NCI-H446 treated with DMSO at 0.1 percent for 48 hours (cell line): ENCODE measurements at places on chromosomes 5 and 9.
A peak's percentile ranks its signal among the peaks of the same experiment; 100 is the strongest.

DNA sequence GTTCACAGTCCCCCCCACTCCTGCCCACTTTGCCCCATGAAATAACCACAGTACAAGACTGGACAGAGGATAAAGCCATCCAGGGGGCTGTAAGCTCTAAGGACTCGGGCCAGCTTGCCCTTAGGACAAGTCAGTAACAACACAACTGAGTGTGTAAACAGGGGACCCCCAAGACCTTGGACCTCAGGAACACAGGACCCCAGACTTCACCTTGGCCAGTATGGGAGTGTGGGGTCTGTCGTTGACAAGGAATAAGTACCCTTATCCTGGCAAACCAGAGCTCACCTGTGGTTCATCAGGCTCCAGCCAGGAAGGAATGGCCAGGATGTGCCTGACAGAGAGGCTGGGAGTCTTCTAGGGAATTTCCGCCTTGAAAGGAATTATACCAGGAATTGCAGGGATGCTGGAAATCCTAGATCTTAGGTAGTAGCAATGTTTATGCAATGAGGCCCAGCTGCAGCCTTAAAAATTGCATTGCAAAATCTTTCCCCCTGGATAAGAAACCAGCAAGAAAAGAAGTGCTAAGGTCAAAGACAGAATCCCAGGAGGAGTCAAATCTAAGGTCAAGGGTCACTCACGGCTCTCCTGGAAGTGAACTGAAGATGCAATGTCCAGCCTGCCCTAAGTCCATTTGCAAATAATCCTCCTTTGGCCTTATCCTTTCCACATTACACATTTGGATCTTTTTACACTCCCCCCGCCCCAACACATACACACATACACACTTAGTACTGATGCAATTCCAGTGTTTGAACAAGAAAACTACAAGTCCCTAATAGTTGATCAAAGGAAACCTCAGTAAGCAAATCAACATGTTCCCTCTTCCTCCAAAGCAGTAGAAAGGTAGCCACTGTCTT is 27.3 kb upstream of the TDRD7 start:
- DNase-seq: no peak

DNA sequence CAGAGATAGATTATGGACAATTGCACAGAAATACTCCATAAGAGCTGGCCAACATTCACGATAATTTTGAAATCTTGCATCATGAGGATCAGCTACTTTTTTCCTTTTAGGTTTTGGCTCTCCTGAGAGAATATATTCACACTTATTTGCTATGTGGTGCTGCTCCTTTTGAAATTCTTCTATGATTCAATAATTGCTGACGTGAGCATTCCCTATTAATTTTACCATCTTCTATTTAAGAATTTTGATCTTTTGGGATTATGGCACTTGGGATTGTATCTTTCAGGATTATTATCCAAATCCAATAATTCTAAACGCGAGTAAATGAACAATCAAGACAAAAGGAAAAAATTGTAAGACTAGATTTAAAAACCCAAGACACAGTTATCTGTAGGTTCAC is 358.8 kb downstream of the ELAVL2 start:
- DNase-seq: no peak

- no peak for DNase-seq
These were observed 625 bp downstream of the EXOSC2 start for GRCh38 chr9:130694205-130694604.

- peak; percentile 7 for DNase-seq
These were observed 84.8 kb downstream of the SLC25A46 start for GRCh38 chr5:110823571-110823970.

GRCh38 chr5:137218471-137218870 is 280.7 kb downstream of the SPOCK1 start:
- peak; percentile 31 for DNase-seq

- DNase-seq: no peak
These were observed 75.8 kb downstream of the F2RL2 start for GRCh38 chr5:76547242-76547890.

DNA sequence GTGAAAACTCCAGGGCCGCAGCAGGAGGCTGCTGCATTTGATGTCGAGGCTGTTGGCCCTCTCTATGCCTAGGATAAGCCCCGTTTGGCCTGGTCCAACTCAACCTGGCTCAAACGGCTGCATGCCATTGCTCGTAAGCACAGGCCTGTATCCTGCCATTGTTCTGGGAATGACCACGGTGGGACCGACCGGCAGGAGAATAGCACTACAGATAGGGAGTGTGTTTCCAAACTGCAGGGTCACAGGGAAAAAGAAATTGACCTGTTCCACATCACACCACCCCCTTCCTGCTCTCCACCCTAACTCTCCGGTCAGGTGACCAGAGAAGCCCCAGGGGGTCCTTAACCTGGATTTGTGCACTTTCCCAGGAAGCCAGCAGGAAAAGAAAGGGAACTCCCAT is 278.7 kb upstream of the KLF4 start:
- DNase-seq: no peak

DNA sequence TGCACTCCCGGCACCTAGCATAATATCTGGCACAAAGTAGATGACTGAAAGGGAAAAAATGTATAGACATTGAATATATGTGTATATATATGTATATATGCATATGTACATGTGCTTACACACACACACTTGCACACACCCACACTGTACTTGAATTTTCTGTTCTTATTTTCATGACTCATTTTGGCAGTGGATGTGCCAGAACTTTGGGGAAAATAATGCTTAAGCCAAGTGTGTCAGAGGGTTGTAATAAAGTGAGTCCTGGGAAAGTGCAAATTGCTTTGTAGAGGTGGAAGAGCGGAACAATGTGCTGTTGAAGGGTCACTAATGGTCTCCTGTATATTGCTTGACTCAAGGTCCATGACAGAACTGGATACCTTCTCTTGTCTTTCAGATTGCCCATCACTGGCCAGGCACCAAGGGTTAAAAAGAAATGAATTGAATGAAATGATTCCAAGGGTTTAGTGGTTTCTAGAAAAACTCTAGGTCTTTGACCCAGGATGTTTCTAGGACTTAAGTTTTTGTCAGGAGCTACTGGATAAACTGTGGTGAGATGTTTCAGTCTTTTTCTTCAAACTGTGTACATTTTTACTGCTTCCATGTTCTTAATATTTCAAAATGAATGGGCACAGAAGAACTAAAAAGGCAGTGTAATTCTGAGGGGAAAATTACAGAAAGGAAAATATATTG is 129.9 kb upstream of the MOCS2 start:
- DNase-seq: no peak

DNA sequence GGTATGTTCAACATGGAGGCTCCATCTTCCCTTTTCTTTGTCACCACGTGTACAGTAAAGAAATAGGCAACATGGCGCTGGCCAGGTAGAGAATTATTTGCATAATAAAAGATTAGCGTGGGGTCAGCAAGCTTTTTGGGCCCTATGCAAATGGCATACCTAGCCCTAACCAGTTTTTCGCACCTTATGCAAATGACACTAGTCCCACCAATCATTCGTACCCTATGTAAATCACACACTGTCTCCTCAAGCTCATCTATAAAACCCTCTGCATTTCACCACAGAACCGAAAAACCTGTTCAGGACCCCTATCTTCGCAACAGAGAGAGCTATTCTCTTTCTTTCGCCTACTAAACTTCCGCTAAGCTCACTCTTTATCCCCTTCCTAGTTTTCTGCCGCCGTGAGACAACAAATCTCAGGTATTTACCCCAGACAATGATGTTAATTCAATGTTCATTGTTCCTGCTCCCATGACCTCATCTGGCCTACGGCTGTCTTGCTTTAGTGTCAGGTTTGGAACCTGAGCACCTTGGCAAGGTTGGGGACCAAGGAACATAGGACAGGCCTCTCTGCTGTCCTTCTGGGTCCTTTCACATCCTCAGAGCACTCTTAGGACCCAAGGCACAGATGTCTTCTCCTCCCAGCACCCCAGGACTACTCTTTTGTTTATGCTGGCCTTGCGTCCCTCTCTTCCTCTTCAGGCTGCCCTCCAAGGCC is 180.7 kb upstream of the RAI14 start:
- DNase-seq: no peak

- DNase-seq: no peak
These were observed 36.2 kb downstream of the EPB41L4A start for GRCh38 chr5:112382886-112383285.

DNA sequence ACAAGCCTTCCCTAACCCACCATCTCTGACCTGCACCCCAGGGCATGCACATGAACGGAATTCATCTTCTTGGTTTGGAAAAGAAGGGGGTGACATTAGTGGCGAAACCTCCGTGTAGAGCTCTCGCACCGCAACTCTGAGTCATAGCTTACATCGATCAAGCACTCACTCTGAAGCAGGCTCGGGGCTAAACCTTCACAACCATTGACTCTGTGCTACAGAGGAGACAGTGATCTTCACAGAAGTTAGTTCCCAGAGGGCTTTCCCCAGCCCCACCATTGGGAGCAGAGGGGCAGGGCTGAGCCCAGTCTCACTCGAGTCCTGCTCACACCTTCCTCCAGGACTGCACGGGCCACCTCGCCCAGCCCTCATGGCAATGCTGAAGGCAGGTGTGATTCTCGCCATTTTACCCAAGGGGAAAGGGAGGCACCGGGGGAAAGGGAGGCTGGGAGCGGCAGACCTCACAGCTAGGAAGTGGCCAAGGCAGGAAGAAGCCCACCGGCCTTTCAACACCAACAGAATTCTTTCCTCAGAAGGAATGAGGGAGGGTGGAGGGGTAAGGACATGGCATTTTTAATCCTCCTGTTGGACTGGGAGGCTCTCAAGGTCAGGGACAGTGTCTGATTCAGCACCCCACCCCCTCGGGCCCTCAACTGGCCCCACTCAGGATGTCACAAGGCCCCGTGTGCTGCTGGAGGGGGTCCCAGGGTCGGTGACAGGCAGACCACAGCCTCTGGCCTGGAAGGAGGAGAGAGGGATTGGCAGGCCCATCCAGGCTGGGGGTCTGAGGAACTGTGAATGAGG is 25.9 kb upstream of the IL17B start:
- DNase-seq: no peak

GRCh38 chr5:13771011-13771571 is 173.4 kb downstream of the DNAH5 start:
- DNase-seq: no peak

DNA sequence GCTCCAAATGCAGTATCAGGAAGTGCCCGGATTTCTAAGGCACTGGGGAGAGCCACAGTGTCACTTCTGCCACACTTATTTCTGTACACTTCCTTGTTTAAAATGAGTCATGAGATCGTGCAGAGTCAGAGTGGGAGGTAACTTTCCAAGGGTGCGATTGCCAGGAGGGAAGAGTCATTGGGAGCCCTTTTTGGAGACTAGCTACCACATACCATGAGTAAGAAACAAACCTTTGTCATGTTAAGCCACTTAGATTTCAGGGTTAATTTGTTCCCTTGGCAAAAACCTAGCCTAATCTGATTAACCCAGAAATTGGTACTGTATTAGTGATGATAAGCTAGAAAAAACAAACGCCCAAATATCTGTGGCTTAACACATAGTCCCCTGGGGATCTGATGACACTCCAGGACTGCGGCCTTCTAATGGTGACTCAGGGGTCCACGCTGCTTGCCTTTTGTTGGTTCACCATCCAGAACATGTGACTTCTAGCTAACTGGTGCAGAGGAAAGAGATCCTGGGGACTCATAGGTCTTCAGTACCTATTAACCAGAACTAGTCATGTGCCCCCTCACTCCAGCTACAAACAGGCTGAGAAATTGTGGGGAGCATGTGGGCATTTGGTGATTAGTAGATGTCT is 48.6 kb upstream of the TLE1 start:
- DNase-seq: no peak

GRCh38 chr9:121718084-121718483 is 66.7 kb downstream of the DAB2IP start:
- peak; percentile 65 for DNase-seq

GRCh38 chr5:67765697-67766096 is 449.9 kb upstream of the PIK3R1 start:
- DNase-seq: no peak

- DNase-seq: no peak
These were observed 90.1 kb downstream of the ADAMTS6 start for GRCh38 chr5:65391591-65391990.

DNA sequence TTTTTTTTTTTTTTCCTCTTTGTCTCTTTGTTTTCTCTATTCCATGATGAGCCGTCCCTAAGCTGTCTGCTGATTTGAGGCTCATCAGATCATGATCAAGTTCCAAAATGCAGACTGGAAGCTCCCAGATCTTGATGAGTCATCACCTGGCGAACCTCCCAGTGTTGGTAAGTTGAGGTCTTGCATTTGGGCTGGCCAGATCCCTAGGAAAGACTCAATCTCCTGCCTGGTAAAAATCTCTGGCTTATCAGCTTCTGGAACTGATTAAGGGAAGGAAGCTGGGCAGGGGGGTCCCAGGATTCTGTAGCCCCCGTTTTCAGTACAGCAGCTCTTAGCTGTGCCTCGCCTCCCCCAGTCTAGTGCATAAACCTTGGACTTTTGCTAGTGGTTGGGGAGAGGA is 69.0 kb downstream of the TSPAN17 start:
- peak; percentile 88 for DNase-seq

- no peak for DNase-seq
These were observed 235.9 kb downstream of the EPB41L4A start for GRCh38 chr5:112183103-112183711.

- DNase-seq: no peak
These were observed 120.4 kb upstream of the RETREG1 start for GRCh38 chr5:16737209-16737608.

DNA sequence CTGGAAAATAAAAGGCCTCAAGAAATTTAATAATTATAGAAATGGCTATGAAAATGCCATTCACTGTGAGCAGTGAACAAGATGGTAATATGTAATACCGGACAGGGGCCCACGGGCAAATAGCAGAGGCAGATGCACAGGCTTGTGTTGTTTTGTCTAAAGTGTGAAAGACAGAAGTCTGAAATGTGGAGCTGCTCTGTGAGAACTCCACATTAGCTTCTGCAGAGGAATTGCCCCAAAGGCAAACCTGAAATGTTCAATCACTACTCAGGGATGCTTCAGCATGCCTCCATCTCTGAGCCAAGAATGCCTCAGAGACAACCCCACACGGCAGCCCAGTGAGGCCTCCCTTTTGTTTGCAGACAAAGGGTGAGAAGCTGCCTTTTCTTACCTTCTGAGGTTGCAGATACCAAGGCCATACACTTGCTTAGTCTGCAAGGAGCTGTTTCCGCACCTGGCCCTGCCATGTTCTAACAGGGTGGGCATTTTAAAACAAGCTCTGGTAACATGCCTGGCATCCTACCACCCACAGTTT is 124.3 kb upstream of the CXCL14 start:
- no peak for DNase-seq

GRCh38 chr9:68470067-68470466 is 70.6 kb downstream of the TMEM252 start:
- DNase-seq: no peak

GRCh38 chr5:39176759-39177630 is 42.4 kb downstream of the FYB1 start:
- DNase-seq: no peak

- no peak for DNase-seq
These were observed 569.6 kb upstream of the TUSC1 start for GRCh38 chr9:26247861-26248260.

GRCh38 chr5:154513669-154514084 is 35.6 kb upstream of the HAND1 start:
- no peak for DNase-seq

DNA sequence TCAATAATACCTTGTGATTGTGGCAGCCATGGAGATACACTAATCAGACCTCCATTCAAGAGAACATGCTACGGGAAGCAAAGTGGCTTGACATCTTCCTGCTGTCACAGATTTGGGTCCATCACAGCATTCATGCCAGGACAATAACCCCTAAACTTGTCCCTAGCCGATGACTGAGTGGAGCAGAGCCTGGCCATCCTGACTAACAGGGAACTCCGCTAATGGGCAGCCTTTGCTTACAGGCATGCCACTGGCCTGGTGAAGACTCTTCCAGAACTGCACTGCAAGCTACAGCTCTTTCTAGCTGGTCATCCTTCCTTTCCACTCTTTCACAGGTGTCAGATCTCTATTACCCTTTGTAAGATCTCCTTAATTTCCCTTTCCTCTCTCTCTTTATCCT is 16.0 kb downstream of the FAM174A start:
- DNase-seq: no peak
